ENCODE measurements at places on chromosomes 13 and 19.

DNA sequence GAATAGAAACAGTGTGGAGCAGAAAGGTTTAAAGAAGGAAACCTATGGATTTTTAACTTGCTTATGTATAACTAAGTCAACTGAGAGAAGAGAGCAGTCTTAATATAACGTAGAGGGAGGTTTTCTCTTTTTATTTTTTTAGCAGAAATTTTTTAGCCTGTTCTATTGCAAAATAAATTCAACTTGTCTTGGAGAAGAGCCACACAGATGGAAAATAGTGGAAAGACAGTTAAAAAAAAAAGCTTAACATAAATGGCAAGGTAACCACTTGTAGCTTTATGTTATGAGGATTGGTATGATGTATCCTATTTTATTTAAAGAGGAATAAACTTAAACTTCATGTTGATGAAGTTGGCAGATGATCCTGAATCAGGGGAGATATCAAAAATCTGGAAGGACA is 312.4 kb downstream of the SHISA2 start:
- no peak for DNase-seq

DNA sequence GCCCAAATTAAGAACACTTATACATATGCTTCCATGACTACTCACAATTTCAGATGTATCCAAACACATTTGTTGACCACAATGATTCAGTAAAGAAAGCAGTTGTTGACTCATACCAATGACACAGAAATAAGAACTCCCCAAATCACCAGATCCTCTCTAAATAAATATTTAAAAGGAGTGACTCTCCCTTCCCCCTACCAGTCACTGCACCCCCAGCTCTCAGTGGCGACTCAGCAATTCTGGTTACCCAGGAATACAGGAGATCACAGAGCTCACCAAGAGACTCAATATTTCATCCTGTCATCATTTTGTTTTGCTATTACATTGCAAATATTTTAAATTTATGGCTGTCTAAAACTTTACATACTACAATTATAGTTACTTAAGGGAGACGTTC is 131.5 kb downstream of the RGCC start:
- peak; percentile 71 for DNase-seq

- no peak for DNase-seq
Observed at GRCh38 chr19:30719999-30720345, 347.8 kb downstream of the ZNF536 start.

- DNase-seq, result peak; percentile 19
Observed at GRCh38 chr19:19203012-19203856, at the start of gene NR2C2AP. NR2C2AP (minus strand) TSS chr19:19203414; CDS start chr19:19203060, 354 bp downstream.

DNA sequence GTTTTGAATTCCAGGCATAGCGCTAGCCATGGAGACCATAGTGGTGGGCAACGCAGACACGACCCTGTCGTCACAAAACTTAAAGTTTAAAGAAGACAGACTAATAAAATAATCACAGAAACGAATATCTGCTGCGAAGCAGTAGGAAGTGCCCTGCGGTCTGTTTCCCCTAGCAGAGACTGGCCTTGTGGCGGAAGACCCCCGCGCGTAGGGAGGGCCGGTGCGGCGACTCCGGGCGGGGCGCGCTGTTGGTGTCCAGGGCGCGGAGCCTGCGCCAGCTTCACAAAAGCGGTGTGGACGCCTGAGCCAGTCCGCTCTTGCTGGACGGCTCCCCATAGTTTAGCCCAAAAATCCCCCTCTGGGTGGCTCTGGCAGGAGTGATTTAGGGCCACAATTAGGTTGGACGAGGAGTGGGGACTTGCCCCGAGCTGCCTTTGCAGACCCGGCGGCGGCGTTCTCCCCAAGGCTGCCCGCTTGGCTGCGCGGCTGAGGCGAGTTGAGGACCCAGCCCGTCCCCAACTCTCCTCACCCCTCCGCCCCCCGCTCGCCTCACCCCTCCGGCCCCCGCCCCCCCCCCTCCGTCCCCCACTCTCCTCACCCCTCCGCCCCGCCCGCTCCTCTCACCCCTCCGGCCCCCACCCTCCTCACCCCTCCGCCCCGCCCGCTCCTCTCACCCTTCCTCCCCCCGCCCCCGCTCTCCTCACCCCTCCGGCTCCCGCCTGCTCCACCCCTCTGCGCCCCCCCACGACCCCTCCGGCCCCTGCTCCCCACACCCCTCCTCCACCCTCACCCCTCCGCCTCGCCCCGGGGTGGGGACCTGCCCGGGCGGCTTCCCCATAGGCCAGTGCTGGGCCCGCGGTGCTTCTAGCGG is 14.2 kb upstream of the LATS2 start:
- DNase-seq, result no peak

DNA sequence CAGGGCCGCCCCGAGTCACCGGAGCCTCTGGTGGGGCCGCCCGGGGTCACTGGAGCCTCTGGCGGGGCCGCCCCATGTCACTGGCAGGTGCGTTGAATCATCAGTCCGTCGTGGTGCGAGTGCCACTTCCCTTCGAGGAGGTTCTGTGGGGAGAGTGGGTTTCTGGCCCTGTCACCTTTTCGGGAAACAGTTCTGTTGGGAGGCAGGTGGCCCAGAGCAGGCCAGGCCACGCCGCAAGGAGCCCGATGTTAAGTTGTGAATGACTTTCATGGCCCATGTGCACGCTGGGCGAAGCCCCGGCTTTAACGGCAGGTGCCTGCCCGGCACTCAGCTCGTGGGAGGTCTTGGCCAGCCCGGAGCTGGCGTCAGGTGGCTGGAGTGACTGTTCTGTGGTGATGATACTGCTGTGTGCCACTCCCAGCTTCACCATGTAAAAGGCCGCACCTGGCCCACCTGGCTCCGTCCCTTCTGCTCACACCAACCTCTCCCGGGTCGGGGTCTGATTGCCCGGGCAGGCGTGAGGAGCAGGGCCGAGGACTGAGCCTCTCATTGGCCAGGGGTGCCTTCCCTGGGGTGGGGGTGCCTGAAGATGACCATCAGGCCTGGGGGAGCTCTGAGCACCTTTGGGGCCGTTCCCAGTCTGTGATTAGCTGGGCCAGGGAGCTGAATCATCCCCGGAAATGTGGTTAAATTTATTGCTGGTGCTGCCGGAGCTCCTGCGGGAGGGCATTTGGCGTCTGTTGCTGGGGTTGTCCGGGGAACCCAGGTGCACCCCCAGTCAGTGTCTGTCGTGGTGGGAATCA is 29.2 kb downstream of the CSNK1G2 start:
- no peak for DNase-seq

GRCh38 chr19:45522010-45522941 is 15.0 kb downstream of the VASP start:
- no peak for DNase-seq

GRCh38 chr13:105428811-105429210 is 1106.7 kb downstream of the EFNB2 start:
- DNase-seq, result no peak

GRCh38 chr13:74907788-74908187 is 574.2 kb downstream of the TBC1D4 start:
- no peak for DNase-seq

- no peak for DNase-seq
Observed at GRCh38 chr13:46586751-46587514, 34.0 kb downstream of the LRCH1 start.

GRCh38 chr19:7681340-7682174 is 924 bp downstream of the TRAPPC5 start:
- DNase-seq, result peak; percentile 12

- DNase-seq, result no peak
Observed at GRCh38 chr13:94399812-94400211, 79.7 kb downstream of the DCT start.

GRCh38 chr13:59776924-59777690 is 386.6 kb downstream of the DIAPH3 start:
- peak; percentile 60 for DNase-seq

DNA sequence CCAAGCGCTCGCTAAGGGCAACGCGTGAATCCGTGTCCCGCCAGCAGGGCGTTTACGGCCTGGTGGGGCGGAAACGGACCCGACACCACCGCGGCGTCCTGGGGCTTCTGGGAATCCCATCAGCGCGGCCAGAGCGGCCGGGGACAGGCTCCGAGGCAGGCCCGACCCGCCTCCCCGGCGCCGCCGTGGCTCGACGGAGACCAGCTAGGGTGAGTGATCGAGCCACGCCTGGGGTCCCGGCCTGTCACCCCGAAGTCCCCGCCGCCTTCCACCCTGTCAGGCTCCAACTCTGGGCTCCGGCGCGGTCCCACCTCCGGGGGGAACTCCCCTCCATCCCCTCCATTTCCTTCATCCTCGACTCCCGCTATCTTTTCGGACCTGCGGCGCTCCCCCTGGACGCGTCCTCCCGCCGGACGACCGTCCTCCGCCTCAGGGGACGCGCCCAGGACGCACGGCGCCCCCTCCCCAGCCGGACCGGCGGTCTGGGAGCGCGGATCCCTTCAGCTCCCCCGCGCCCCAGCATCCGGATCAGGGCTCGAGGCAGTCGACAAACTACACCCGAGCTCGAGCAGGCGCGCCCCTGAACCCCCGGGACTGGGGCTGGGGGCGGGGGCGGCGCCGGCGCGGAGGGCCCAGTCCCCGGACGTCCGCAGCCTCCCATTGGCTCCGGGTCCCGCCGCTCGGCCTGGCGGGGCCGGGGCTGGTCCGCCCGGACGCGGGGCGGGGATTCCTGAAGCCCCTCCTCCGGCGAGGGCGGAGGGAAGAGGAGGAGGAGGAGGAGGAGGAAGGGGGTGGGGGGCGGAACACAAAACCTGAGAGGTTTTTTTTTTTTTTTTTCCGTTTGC is 638 bp upstream of the BICRA start:
- no peak for DNase-seq

GRCh38 chr19:42290523-42291434 is 11.2 kb upstream of the PRR19 start:
- DNase-seq, result no peak

- DNase-seq, result no peak
Observed at GRCh38 chr13:45786293-45786920, 65.1 kb downstream of the SIAH3 start.
